ENCODE measurements at places on chromosomes 7 and 10.

DNA sequence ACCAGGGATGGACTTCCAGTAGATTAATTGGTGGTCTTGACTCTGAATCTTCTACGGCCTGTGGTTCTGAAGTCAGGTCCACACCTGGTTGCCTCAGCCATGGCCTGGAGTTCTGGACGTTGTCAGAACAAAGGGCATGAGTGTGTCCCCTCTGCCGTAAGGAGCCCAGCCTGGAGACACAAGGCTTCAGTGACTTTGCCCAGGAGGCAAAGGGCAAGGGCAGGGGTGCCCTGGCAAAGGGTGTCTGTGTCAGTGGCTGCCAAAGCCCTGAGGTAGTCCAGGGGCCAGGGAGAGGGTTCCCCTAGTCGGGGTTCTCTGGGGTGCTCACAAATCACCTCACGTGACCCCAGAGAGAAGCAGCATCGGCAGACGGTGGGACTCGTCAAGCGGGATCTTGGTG is 273.2 kb upstream of the ZNF32 start:
- no peak for DNase-seq

DNA sequence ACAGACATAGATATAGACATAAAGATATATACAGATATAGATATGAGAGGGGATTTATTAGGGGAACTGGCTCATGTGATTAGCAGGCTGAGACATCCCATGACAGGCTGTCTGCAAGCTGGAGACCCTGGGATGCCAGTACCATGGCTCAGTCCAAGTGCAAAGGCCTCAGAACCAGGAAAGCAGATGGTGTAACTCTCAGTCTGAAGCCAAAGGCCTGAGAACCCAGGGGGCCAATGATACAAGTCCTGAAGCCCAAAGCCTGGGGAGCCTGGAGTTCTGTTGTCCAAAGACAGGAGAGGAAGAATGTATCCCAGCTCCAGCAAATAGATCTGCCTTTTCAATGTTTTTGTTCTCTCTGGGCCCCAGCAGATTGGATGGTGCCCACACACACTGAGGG is 5.5 kb downstream of the NCOA4 start:
- DNase-seq = no peak

DNA sequence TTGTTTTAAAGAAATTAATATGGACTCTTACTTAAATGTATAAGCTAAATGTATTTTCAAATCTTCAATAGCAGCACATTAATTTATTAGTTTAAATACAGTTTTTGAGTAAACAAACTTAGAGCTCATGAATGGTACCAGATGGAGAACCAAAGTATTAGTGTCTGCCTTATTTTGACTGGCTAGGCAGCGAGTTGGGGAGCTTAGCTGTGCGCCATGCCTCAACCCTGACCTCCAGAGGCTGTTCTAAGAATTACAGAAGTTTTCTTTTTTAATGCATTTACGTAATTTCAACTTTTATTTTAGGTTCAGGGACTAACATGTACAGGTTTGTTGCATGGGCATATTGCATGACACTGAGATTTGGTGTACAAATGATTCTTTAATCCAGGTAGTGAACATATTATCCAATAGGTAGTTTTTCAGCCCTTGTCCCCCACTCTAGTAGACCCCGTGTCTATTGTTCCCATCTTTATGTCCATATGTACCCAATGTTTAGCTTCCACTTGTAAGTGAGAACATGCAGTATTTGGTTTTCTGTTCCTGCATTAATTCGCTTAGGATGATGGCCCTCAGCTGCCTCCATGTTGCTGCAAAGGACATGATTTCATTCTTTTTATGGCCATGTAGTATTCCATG is 166.8 kb downstream of the IQUB start:
- no peak for DNase-seq

DNA sequence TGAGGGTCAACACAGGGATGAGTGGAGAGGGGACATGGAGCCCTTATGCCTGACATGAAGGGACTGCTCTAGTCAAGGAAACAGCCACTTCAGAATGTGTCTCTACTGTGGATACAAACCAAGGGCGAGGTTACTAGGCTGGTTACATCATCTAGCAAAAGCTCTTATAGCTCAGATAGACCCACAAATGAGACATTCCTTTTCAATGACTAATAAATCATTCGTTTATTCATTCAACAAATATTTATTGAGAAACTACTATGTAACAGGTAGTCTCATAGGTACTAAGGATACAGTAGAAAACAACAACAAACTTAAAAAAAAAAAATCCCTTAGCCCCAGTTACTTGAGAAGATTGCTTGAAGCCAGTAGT is 219.5 kb downstream of the KIAA1217 start:
- DNase-seq = no peak

- no peak for DNase-seq
Measured at GRCh38 chr10:80079312-80079719, 851 bp downstream of the TMEM254 start.

- no peak for DNase-seq
Measured at GRCh38 chr7:132117181-132117580, 459.1 kb downstream of the PLXNA4 start.

GRCh38 chr10:127347202-127347959 is 151.0 kb upstream of the INSYN2A start:
- DNase-seq = no peak

DNA sequence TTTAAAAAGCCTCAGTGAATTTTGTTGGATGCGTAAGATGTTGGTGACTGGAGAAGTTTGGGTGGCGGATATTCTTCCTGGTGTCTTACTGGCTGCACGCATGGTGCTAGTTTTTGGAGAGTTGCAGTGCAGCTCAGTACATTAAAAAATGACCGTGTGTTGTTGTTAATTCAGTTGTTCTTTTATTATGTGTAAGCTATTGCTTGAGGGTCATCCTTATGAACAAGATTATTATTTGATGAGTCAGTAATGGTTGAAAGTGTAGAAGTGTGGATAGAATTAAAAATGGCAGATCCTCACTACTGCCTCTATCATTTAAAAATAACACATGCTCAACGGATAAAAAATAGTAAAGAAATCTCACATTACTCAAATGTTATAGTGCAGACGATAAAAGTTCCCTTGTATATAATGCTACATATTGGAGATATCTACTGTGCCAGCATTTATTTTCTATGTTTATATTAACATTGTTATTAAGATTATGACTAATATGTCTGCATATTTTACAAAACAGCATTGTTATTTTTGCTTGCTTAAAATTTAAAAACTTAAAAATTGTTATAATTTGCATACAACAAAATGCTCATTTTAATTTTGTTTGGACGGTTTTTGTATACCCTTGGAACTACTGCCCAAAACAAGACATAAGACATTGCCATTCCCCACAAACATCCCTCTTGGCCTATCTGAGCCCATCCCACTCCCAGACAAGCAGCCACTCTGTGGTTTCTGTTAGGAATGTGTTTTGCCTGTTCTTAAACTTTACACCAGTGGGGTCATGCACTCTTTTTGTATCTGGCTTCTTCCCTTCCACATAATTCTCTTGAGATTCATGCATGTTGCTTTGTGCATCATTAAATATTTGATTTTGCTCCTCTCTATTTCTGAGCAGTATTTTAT is 142.0 kb downstream of the DOCK1 start:
- DNase-seq = no peak

GRCh38 chr10:20256969-20257368 is 440.7 kb downstream of the PLXDC2 start:
- DNase-seq = no peak

Measured in stimulated activated CD4-positive, alpha-beta T cell treated with anti-CD3 and anti-CD28 coated beads, Interleukin-1b, Interleukin-23, amount 100 ng/mL, for 1 hour (primary cell).